ENCODE measurements at places on chromosomes 6 and 20.

DNA sequence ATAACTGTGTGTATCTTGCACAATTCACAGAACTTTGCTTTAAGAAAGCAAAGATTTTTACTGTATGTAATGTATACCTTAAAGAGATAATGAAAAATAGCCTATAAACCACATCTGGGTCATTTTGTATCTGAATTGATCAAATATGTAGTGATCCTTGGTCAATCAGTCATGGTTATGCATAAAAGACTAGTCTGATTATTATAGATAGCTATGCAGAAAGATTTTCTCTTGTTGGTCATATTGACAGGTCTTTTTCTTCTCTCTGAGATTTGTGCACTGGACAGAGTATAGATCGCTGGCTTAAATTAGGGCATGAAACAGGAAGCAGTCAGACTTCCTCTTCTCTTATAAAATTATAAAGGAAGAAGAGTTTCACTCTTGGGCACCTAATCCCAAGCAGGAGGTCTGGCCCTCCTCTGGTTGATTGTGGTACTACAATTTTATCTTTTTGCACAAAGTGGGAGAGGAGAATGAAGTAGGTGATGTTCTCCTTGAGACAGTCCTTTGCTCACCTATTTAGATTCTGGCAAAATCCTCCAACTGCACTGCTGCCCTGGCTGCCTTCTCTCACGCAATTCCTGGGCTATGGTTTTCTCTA is 380.9 kb upstream of the RGS17 start:
- DNase-seq = no peak

DNA sequence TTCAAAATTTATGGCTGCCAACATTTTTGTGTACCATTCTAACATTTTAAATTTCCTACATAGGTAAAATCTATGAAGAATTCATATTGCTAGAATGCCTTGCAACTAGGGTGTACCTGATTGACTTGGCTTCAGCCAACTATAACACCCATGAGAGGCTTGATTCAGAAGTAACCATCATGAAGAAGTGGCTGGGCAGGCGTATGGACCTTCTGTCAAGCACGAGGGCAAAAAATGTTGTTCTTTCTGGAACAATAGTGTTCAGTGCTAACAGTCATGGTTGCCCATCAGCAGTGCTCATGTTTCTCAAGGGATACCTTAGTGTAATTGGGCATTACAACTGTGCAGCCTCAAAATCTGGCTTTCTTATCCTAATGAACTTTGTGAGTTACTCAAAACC is 42.9 kb downstream of the ID4 start:
- no peak for DNase-seq

GRCh38 chr20:12947691-12948090 is 61.1 kb upstream of the SPTLC3 start:
- no peak for DNase-seq

- no peak for DNase-seq
These were observed 108.5 kb upstream of the KCNK16 start for GRCh38 chr6:39430871-39431523.

DNA sequence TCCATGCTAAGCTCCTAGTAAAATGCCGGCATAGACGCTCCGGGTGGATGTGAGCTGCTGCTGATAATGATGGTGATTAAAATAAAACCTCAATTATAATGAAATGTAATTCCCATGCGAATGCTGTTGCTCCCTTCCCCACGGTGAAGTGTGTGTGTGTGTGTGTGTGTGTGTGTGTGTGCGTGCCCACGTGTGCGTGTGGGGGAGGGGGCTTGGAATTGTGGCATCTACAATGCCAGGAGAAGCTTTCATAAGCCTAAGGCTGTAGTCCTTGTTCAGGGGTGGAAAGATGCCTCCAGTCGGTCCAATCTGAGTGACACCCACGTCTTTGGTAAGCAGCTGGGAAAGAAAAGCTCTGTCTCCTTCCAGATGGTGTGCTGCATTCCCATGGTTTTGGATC is 137.9 kb downstream of the CDH26 start:
- no peak for DNase-seq

DNA sequence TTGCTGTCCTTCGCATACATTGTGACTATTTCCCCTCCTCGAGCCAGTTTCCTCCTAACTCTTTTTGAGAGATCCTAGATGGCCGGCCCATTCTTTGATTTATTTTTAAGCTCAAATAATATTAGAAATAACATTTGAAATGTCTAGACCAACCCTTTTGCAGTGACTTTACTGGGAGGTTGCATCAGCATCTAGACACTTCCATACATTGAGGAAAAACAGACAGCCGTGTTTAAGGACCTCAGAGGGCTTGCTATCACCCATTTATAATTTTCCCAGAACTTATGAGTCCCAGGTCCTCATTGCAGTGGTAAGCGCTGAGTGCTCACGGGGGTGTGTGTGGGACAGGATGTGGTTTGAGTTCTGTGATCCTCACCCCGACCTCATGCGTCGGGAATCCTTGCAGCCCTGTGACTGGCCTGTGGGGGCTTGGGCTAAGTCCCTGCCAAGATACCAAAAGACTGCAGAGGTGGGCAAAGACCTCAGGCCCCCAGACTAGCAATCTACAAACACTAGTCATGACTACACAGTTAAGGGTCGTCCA is at the start of gene GPX5:
Gene GPX5, plus strand, starts transcription at position 386 of the 544 bp plus-strand sequence. Its CDS starts 133 bp downstream, at position 519.
- no peak for DNase-seq

- no peak for DNase-seq
These were observed 17.2 kb downstream of the TREML1 start for GRCh38 chr6:41136911-41137310.

GRCh38 chr6:127332383-127332961 is 10.9 kb downstream of the ECHDC1 start:
- DNase-seq = no peak

- DNase-seq = no peak
These were observed 39.9 kb downstream of the FAXC start for GRCh38 chr6:99309557-99309956.

DNA sequence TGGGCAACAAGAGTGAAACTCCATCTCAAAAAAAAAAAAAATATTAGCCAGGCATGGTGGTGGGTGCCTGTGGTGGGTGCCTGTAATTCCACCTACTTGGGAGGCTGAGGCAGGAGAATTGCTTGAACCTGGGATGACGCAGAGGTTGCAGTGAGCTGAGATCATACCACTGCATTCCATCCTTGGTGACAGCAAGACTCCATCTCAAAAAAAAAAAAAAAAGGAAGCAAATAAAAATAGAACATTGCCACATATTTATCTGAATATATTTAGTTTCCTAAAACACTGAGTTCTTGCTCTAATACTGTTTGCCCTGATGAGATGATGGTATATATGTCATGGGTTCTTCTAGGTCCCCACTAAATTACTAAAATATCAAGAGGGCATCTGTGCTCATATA is 28.4 kb downstream of the CASP8AP2 start:
- no peak for DNase-seq

DNA sequence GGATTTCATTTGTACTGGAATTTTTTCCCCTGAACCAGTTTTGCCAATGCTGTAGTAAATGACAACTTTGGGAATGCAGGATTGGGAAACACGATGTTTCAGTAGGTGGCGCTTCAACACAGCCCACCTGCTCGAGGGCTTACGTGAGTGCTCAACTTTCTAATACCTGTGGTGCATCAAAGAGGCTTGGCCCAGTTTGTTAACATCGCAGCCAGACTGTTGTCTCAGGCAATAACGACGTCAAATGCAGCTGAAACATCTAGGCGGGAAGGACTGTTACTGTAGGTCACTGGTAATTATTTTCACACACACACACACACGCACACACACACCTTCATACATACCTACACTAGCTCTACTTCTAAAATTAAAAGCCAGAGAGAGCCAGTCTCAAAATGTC is 815.5 kb upstream of the SLC35B3 start:
- no peak for DNase-seq

DNA sequence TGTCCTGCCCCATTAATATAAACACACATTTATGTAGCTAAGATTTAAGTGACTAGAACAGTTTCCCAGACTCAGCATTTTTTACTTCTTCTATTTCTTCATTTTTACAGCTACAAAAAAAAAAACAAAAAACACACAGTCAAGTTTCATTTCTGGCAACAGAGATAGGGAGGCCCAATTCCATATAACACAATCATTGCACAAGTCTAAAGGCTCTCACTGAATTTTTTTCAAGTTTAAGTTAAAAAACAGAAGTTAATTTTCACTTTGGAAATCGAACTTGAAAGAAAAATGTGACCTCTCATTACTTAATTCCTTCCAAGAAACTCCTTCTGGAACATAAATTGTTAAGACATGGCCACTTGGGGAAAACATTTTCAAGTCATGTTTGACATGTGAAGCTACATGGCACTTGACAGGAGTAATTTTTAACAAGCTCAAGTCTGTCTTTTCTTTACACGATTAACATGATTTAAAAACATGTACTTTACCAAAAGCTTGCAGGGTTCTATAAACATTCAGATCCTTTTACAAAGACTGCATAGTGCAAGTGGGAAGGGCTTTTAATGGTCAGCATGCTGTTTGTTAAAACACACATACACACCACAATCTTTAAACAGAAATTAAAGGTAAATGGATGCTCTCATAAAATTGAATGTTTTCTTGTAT is 100.1 kb upstream of the CCDC28A start:
- DNase-seq = no peak

DNA sequence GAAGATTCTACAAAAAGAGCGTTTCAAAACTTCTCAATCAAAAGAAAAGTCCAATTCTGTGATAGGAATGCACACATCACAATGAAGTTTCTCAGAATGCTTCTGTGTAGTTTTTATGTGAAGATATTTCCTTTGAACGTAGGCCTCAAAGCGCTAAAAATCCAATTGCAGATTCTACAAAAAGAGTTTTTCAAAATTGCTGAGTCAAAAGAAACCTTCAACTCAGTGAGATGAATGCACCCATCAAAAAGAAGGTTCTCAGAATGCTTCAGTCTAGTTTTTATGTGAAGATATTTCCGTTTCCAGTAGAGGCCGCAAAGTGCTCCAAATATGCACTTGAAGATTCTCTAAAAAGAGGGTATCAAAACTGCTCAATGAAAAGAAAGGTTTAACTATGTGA is 319.7 kb upstream of the DEFB115 start:
- no peak for DNase-seq

DNA sequence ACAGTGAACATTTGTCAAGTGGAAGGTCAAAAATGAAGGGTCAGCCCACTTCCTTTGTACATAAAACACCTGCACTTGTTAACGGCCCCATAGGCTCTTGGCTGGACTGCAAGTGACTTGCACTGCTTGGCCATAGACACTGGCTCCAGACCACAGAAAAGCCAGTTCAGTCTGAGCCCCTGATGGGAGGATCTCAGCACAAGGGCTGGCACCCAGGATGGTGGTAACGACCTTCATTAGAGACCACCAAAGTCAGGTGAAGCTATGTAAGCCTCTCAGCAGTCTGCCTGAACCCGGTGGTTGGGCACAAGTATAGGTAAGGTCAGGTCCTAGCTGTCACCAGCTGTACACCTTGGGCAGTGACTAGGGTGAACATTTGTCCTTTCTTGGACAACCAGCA is 16.1 kb downstream of the PLAGL2 start:
- no peak for DNase-seq

DNA sequence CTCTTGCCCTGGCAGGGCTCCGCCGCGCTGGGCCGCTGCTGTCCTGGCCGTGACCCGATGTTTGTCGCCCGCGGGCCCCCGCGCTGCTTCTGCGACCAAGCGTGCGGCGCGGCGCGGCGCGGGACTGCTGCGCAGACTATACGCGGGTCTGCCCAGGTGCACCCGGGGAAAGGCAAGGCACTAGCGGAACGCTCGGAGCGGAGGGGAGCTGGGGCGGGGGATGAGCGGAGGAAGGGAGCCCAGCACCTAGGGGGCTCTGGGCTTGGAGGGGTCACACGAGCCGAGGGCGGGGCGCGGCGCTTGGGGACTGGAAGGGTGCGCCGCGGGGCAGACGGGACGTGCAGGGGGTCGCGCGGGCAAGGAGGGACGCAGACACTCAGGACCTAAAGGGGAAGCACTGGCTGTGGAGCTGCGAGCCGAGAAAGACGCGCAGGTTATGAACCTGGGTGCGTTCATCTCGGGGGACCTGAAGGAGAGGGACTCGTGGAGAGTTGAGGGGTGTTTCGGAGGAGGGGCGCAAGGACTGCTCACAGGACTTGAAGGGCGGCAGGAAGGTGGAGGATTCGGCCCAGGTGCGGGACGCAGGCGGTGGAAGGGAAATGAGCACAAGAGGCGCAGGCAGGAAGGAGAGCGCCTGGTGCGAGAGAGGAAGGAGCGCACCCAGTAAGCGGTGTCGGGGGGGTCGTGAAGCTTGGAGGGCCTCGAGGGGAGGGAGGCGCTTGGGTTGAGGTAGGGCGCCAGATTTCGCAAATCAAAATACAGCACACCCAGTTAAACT is 40.8 kb upstream of the ZNFX1 start:
- peak; percentile 23 for DNase-seq

- no peak for DNase-seq
These were observed 54.8 kb downstream of the HFE start for GRCh38 chr6:26142026-26142425.

DNA sequence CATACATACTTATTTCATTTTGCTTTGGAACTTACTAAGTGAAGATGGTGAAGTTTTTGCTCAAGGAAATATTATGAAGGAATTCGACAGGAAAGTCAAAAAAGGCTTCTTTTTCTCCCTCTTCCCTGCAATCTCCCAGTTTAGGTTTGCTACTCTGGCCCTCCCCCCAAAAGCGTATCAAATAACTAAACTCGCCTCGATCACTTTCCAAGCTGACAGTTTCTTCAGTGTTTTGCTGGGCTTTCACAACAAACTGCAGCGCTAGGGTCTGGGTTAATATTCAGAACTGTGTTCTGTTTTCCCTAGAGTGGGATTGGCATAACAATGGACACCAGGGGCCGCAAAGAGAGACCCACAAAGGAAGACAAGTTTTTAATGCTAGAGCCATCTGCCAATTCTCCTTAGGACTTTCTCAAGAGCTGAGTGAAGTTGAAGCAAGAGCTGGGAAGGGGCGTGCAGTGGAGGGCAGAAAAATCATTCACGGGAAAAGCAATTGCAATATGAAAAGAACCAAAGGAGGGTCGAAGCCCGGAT is 57.8 kb downstream of the ATP9A start:
- DNase-seq = no peak

- no peak for DNase-seq
These were observed 70.2 kb downstream of the FILIP1 start for GRCh38 chr6:75423386-75423785.

DNA sequence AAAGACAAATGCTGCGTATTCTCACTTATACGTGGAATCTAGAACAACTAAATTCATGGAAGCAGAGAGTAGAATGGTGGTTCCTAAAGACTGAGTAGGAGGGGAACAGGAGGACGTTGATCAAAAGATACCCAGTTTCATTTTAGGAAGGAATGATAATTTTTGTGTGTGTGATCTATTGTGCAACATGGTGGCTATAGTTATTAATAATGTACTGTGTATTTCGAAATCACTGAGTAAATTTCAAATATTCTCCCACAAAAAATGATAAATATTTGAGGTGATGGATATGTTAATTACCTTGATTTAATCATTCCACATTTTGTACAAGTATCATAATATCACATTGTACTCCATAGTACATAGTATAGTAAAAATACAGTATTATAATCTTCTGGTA is 187.5 kb downstream of the MOXD1 start:
- DNase-seq = no peak

DNA sequence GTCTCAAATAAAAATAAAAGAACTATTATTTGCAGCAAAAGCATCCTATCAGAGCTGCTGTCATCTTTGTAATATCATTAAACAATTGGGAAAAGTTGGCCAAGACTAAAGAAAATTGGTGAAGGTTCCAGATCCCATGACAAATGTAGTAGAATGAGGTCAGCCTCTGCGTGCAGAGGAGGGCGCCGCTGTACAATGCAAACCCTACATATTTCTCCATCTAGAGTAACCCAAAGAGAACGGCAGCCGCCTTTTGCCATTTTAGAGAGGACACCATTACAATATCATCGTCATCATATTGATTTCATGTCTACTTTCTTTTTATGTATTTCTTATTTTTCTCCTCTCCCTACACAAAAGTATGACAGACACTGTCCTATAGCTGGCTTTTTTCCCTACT is 59.5 kb downstream of the ZMYND8 start:
- no peak for DNase-seq
